ENCODE measurements at places on chromosomes 13 and 19. TPM values are rescaled to one million over a fixed set of nuclear protein-coding genes. Genes with fewer than 3 reads are reported as not detected.
A peak's percentile ranks its signal among the peaks of the same experiment; 100 is the strongest.

GRCh38 chr19:17530586-17530985 is 19.1 kb downstream of the PGLS start:
- H3K27me3 ChIP-seq: no peaks in the 10 kb centered on the region
- H3K36me3 ChIP-seq: no peaks in the 10 kb centered on the region
- peaks cover 7% of the 10 kb centered on the region for H3K4me1 ChIP-seq
- no peak for DNase-seq

ELSPBP1 gene
- total RNA-seq: not detected

- no peak for DNase-seq
- H3K4me1 ChIP-seq: peaks cover 4% of the 10 kb centered on the region
- H3K27me3 ChIP-seq: peaks cover 58% of the 10 kb centered on the region
- H3K36me3 ChIP-seq: no peaks in the 10 kb centered on the region
Measured at GRCh38 chr19:47414469-47414868, 4.9 kb downstream of the MEIS3 start.

DNA sequence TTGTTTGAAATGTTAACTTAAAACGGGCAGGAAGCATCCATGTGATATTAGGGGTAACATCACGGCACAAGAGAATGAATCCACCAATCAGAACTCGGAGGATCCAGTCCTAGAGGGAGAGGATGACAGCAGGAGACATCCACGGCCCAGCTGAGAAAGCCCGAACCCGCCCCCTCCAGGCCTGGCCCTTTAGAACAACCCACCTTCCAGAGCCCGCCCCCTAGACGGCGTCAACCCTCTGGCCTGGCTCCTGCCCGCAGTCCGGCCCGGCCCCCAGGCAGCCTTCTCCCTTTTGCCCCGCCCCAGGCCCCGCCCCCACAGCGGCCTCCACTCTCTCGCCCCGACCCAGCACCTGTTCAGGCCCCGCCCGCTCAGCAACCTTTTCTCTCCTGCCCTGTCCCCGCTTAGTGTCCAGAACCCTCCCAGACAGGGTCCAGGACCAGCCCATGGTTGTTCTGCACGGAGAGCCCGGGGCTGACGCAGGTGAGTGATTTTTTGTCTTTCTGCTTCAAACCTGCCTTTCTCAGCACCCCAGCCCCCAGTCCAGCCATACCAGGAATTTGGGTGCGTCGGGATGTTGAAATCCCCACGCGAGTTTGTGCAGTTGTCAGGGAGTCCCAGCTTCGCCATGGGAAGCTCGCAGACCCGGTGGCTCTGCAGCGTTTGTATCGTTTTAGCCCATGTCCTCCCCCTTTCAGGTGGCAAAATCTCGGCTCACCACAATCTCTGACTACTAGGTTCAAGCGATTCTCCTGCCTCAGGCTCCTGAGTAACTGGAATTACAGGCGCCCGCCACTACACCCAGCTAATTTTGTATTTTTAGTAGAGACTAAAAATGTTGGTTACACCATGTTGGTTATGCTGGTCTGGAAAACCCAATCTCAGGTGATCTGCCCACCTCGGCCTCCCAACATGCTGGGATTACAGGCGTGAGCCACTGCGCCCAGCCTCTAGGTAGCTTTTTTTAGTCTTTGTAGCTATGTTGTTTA is 16.1 kb downstream of the ZNF816 start:
- peaks cover 3% of the 10 kb centered on the region for H3K4me1 ChIP-seq
- DNase-seq: no peak
- peaks cover 36% of the 10 kb centered on the region for H3K36me3 ChIP-seq

- peaks cover 23% of the 10 kb centered on the region for H3K27me3 ChIP-seq
- DNase-seq: no peak
- H3K4me3 ChIP-seq: no peak overlapping the region
- no peaks in the 10 kb centered on the region for H3K4me1 ChIP-seq
- H3K27ac ChIP-seq: no peak overlapping the region
Measured at GRCh38 chr13:99926014-99926731, 45.4 kb downstream of the ZIC5 start.

- H3K4me1 ChIP-seq: peaks cover 11% of the 10 kb centered on the region
- peak; percentile 87 for DNase-seq
- no peaks in the 10 kb centered on the region for H3K27me3 ChIP-seq
- H3K36me3 ChIP-seq: peaks cover 8% of the 10 kb centered on the region
- no peak overlapping the region for H3K27ac ChIP-seq
- peak overlapping the region; percentile 47 for H3K4me3 ChIP-seq
Measured at GRCh38 chr19:1929021-1929742, 11.8 kb upstream of the CSNK1G2 start.

GRCh38 chr19:48363810-48364597 is at the start of the genes SYNGR4 and TMEM143:
TSS of gene SYNGR4 (plus strand) at chr19:48364367. CDS start at chr19:48365843, 1,476 bp downstream.
TSS of gene TMEM143 (minus strand) at chr19:48363940. CDS start at chr19:48363920, 20 bp downstream.
- peak within 1 kb of the TSS; percentile 93 for H3K27ac ChIP-seq
- H3K27me3 ChIP-seq: peaks cover 4% of the 10 kb centered on the region
- peaks cover 7% of the 10 kb centered on the region for H3K36me3 ChIP-seq
- H3K4me3 ChIP-seq: peak within 1 kb of the TSS; percentile 86
- peak; percentile 99 for DNase-seq

DNA sequence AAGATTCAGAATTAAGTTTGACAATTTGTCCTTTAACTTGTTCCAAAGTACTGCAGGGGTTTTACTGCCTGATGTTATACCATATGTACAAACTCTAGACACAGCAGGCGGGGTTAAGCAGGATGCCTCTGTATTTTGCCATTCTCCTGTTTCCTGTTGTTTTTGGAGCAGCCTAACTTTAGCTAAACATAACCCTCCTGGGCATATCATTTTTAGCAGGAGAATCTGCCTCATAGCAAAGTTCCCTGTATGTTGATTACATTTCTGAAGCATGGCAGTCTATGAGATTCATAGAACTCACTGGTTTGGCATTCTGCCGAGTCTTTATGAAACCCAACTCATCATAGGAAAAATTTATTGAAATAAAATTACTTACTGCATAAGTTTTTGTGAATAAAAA is 5.2 kb downstream of the LHFPL6 start:
- no peaks in the 10 kb centered on the region for H3K36me3 ChIP-seq
- peaks cover 7% of the 10 kb centered on the region for H3K4me1 ChIP-seq
- DNase-seq: no peak
- no peak overlapping the region for H3K27ac ChIP-seq
- peaks cover 44% of the 10 kb centered on the region for H3K27me3 ChIP-seq

- no peak for DNase-seq
- H3K27me3 ChIP-seq: no peaks in the 10 kb centered on the region
- peaks cover 24% of the 10 kb centered on the region for H3K4me1 ChIP-seq
- peak overlapping the region; percentile 38 for H3K27ac ChIP-seq
- peaks cover 23% of the 10 kb centered on the region for H3K36me3 ChIP-seq
Measured at GRCh38 chr19:38830039-38830733, 1.4 kb downstream of the ECH1 start.

CGB8 gene
- not detected for total RNA-seq

GRCh38 chr19:29896802-29897201 is 45.2 kb upstream of the URI1 start:
- H3K27ac ChIP-seq: no peak overlapping the region
- H3K4me1 ChIP-seq: no peaks in the 10 kb centered on the region
- no peak overlapping the region for H3K4me3 ChIP-seq
- H3K27me3 ChIP-seq: peaks cover 4% of the 10 kb centered on the region
- H3K36me3 ChIP-seq: no peaks in the 10 kb centered on the region

OCEL1 gene
- total RNA-seq: 12.6 TPM

DNA sequence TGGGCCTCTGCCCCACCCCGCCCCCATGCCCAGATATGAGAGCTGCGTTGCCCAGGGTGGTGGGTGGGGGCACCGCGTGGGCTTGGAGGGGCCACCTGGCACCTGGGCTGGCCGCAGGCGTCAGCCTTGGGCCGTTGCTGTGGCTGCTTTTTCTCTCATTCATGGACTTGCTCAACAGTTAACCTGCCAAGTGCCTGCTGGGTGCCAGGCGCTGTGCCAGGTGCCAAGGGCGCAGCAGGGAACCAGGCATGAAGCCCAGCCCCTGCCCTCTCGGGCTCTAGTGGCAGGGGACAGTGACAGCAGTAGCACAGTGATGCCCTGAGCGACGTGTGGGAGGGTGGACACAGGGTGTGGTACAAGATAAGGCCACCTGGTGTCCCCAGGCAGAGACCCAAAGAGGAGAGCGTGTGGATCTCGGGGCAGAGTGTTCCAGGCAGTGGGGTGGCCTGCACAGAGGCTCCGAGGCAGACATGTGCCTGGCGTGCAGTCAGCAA is 28.1 kb downstream of the DHX34 start:
- H3K4me3 ChIP-seq: no peak overlapping the region
- no peak overlapping the region for H3K27ac ChIP-seq
- DNase-seq: no peak
- H3K27me3 ChIP-seq: no peaks in the 10 kb centered on the region
- peaks cover 13% of the 10 kb centered on the region for H3K36me3 ChIP-seq
- H3K4me1 ChIP-seq: peaks cover 16% of the 10 kb centered on the region

GRCh38 chr13:39575641-39576238 is 27.3 kb downstream of the LHFPL6 start:
- no peaks in the 10 kb centered on the region for H3K4me1 ChIP-seq
- H3K4me3 ChIP-seq: no peak overlapping the region
- peaks cover 5% of the 10 kb centered on the region for H3K27me3 ChIP-seq
- no peak overlapping the region for H3K27ac ChIP-seq
- no peak for DNase-seq
